Activated CD8-positive, alpha-beta memory T cell treated with anti-CD3 and anti-CD28 coated beads for 1 hour (primary cell): ENCODE measurements at places on chromosomes 1 and 21.

DNA sequence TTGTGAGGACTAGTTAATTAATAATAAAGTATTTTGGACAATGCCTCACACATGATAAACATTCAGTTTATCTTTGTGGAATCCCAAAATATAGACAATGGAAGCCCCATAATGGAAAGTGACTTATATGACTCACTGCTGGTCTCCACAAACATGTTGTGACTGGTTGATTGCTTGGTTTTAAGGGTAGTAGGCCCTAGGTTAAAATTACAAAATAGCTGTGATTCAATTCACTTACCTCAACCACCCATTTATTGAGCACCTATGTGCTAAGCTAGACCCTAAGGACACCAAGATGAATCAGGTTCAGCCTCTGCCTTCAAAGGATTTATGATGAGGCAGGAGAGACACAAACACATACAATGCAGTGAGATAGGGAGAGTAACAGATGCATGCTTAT is 42.4 kb downstream of the KANK4 start:
- DNase-seq: no peak

GRCh38 chr1:192088496-192088895 is 69.8 kb upstream of the RGS18 start:
- no peak for DNase-seq

GRCh38 chr1:168407832-168408538 is 127.3 kb downstream of the TBX19 start:
- DNase-seq: no peak

DNA sequence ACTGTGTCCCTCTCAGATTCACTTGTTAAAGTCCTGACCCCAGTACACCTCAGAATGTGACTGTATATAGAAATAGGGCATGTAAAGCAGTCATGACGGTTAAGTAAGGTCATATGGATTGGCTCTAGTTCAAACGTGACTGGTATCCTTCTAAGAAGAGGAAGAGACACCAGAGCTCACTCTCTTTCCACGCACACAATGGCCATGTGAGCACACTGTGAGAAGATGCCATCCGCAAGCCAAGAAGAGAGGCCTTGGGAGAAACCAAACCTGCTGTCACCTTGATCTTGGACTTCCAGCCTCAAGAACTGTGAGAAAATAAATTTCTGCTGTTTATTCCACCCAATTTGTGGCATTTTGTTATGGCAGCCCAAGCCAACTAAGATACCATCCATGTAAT is 56.8 kb upstream of the IRF2BP2 start:
- DNase-seq: no peak

DNA sequence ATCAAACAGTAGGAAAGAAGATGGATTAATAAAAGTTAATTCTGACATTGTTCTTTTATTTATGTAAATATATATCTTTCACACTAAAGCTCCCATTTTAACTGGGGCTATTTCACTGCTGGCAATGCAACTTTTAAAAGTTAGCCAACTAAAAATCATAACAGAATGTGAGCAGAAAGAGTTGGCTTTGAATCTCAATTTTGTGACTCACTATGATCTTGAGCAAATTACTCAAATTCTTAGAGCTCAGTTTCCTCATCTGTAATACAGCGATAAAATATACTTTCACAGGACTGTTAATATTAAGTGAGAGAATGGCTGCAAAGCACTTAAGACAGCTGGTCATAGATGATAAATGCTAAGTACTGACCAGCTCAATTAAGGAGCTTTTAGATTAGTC is 10.8 kb downstream of the EFCAB14 start:
- DNase-seq: no peak

- no peak for DNase-seq
Observed at GRCh38 chr1:111739925-111740765, 950 bp upstream of the INKA2 start.

GRCh38 chr1:112841825-112842224 is 114.2 kb downstream of the SLC16A1 start:
- no peak for DNase-seq

GRCh38 chr1:192766009-192766625 is 42.7 kb upstream of the RGS2 start:
- no peak for DNase-seq

- no peak for DNase-seq
Observed at GRCh38 chr1:207698822-207699483, 52.9 kb upstream of the CD46 start.

- DNase-seq: no peak
Observed at GRCh38 chr1:219461981-219462400, 150.9 kb downstream of the ZC3H11B start.

DNA sequence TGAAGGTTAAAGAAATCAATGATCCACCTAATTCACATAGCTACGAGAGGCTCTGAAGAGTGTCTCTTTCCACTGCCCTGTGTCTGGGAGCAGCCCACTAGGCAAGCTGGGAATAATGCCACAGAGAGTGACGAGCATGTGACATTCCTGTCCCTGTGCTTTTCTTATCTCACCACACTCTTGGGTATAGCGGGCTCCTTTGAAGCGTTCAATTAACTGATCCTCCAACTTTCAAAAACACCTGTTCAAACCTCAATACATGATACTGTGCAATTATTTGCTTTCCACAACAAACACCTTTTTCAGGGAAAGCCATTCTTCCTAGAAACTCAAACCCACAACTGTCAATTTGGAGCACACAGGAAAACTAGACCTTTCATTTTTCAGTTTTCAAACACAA is 43.4 kb downstream of the PLPP3 start:
- no peak for DNase-seq

GRCh38 chr1:3113047-3113740 is 44.2 kb downstream of the PRDM16 start:
- no peak for DNase-seq

GRCh38 chr1:41738475-41738874 is 180.2 kb downstream of the HIVEP3 start:
- DNase-seq: no peak

GRCh38 chr1:61926597-61926996 is 184.3 kb downstream of the PATJ start:
- no peak for DNase-seq

DNA sequence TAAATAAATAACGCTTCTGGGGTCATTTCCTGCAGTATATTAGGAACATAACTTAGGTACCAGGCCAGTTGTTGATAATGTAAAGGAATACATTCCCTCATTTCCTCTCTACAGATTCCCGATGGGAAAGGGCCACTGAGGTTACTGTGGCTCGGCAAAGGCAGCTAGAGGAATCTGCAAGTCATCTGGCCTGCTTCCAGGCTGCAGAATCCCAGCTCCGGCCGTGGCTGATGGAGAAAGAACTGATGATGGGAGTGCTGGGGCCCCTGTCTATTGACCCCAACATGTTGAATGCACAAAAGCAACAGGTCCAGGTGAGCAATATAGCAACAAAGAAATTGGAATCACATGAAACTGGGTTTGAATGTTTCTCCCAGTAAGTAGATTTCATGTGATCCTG is 109.6 kb upstream of the BMP8A start:
- no peak for DNase-seq

DNA sequence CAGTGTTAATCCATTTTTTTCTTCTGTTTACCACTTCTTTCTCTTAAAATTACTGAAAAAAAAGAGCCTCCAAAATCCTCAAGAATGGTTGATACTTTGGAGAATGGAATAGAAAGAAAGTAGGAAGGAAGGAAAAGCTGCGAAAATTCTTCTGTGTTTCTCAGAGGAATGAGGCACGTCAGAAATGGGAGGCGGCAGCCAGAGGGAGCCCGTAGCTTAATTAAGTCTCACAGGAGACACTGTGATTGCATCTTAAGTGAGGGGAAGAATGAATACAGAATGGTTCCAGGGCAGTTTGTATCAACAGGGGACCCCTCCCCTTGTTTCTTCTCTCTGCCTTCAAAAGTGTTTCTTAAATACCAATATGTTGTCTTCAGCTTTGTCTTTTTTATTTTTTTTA is 1099.5 kb downstream of the PLA2G4A start:
- no peak for DNase-seq

DNA sequence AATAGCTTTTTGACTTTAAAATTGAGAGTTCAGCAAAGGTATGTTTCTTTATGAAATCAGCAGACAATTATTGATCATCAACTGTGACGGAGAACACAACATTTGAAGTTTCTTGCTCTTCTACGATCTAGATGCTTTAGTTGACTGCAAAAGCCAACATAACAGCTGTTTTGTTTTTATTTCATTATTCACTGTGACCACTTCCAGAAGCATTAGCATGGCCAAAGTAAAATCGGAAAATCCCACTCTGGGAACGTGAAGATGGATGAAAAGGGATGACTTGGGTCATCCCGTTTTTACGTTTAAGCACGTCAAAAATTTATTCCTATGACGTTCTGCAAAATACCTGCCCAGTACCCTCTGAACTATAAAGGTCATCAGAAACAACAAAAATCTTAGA is 833.0 kb upstream of the ADAMTS5 start:
- no peak for DNase-seq

GRCh38 chr1:170853867-170854266 is 81.5 kb upstream of the MROH9 start:
- no peak for DNase-seq

DNA sequence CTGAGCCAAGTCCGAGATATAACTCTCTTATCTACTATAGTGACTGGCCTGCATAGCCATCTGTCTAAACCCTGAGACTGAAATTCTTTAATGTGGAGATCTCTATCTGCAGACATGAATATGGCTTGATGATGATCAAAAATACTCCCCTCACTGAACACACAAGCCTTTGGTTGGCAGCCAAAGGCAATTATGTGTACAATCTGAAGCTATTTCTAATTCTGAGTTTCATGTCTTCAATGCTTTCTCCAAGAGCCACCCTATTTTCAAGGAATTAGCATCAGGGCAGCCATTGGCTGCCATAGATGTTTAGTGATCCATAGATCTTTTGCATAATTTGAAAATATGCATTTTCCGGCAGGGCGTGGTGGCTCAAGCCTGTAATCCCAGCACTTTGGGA is 168.2 kb downstream of the TGFB2 start:
- no peak for DNase-seq

- no peak for DNase-seq
Observed at GRCh38 chr1:70314706-70315304, 39.7 kb downstream of the ANKRD13C start.

DNA sequence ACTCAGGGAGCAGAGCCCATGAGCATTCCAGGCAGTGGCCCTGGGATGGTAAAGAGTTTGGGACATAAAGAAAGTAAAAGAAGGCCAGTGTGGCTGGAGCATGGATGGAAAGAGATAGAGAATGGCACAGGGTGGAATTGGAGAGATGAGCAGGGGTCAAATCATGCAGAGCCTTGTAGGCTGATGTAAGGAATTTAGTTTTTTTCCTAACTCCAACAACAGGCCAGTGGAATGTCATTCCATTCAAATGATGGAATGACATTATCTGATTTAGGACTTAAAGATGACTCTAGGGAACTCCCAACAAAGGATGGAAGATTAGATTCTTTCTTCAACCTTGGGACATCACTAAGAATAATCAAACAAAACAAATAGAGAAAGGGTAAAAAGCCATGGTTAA is 12.8 kb upstream of the S100A2 start:
- DNase-seq: no peak

DNA sequence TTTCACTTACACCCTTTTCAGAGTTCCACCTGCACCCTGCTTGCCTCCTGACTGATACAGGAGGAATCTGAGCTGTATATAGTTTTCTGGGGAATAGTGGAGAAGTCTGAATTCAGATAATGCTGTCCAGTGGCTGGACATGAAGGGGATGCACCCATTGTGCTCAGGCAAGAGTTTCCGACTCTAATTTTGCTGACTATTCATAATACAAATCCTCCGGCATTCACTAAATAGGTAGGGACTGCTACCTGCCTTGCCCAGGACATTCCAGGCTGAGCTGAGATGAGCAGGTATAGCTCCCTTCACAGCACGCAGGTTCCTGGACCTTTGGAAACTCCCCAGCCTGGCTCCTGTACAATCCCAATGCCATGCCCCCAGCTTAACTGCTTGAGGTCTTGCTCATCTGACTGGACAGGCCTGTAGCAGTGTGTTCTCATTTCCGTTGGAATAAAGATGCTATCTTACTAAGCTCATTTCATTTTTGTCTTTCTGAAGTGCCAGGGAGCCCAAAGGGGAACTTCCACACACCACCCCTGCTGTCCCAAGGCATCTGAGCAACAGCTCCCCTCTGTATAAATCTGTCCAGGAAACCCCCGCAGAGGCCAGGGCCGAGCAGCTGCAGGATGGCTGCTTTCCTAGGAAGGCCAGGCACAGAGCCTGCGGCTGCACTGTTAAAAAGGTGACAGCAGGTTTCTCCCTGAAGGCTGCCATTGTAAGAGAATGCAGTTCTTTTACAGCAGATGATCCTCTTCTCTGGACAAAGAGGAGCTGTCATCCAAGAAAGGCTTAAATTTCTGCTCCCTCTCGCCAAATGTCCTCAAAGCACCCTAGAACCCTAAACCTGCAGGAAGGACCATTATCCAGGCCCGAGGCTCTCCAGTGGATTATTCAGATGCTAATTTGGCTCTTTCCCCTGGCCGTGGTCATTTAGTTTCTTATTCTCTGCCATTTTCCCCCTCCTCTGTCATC is 21.7 kb upstream of the VASH2 start:
- DNase-seq: no peak

- DNase-seq: no peak
Observed at GRCh38 chr21:23886828-23887724, 1720.2 kb downstream of the MRPL39 start.

DNA sequence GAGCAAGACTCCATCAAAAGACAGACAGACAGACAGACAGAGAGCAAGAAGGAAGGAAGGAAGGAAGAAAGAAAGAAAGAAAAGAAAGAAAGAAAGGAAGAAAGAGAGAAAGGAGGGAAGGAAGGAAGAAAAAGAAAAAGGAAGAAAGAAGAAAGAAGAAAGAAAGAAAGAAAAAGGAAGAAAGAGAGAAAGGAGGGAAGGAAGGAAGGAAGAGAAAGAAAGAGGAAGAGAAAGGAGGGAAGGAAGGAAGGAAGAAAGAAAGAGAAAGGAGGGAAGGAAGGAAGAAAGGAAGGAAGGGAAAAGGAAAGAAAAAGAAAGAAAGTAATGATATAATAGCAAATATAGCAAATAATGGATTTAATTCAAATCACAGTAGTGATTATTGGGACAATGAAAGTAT is 32.7 kb downstream of the CHML start:
- DNase-seq: no peak

GRCh38 chr1:172764378-172764777 is 105.5 kb downstream of the FASLG start:
- DNase-seq: no peak

DNA sequence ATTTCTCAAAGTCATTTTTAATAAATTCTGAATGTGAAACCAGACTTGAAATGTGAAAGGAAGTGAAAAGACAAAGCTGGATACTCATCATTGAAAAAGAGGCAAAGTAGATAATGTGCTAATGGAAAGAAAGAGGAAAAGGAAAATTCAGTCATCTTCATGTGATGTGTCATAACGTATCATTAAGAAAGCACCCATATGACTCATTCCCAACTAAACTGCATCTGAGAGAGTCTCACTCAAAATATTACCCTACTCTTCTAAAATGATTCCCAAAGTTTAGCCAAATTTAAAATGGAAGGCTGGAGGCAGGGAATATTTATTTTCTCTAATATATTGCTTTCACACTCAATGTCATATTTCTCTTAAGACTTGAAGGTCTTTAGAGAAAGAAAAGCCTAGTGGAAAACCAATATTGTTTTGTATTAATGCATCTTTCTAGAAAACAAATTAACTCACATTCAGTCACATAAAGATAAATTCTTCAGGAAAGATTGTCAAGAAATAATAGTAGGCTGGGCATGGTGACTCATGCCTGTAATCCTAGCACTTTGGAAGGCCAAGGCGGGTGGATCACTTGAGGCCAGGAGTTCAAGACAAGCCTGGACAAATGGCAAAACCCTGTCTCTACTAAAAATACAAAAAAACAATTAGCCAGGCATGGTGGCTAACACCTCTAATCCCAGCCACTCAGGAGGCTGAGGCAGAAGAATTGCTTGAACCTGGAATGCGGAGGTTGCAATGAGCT is 129.9 kb downstream of the SLC30A10 start:
- DNase-seq: no peak
